Activated CD4-positive, alpha-beta T cell treated with anti-CD3 and anti-CD28 coated beads, Interleukin-10, Interleukin-2, amounts not matched to agents 100 ng/mL and 50 ng/mL, durations not matched to agents 16 hours and 8 hours (primary cell): ENCODE measurements at places on chromosomes 16 and 17.

GRCh38 chr16:89084814-89085612 is 8.6 kb upstream of the ACSF3 start:
- DNase-seq = no peak

DNA sequence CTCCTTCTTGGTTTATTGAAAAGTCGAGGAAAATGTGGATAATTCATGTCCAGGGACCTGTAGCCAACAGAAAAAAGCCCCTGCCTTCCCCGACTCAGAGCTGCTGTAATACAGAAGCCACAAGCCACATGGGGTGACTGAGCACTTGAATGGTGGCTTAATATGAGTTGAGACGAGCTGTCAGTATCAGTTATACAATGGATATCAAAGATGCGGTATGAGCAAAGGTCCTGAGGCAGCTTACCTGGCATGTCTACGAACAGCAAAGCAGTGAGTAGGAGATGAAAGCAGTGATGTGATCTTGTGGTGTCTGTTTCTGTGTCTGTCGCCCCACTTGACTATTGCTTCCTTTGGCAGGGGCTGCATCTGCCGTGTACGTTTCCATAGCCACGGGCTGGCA is 12.2 kb upstream of the RMI2 start:
- no peak for DNase-seq

DNA sequence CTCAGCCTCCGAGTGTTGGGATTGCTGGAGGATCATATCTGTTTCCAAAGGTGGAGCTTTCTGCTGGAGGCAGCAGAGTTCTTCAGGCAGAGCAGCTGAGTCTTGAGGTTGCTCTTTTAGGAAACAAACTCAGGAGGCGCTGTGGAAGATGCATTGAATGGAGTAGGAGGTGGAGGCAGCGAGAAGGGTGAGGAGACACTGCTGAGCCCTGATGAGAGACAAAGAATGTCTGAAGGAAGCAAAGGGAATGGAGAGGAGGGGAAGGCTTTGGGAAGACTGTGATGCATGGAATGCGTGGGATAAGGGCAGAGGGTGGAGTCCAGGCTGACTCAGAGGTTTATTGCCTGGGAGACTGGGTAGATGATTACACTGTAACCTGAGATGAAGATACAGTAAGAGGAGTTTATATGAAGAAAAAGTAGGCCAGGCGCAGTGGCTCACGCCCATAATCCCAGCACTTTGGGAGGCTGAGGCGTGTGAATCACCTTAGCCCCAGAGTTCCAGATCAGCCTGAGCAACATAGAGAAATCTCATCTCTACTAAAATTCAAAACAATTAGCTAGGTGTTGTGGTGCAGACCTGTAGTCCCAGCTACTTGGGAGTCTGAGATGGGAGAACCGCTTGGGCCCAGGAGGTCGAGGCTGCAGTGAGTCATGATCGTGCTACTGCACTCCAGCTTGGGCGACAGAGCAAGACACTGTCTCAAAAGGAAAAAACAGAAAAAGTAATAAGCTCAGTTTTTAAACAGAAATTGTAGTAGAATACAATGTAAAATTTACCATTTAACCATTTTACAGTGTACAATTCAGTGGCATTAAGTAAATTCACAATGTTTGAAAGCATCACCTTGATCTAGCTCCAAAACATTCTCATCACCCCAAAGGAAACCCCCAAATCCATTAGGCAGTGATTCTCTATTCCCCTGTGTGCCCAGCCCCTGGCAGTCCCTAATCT is 17.8 kb upstream of the TMEM219 start:
- no peak for DNase-seq

DNA sequence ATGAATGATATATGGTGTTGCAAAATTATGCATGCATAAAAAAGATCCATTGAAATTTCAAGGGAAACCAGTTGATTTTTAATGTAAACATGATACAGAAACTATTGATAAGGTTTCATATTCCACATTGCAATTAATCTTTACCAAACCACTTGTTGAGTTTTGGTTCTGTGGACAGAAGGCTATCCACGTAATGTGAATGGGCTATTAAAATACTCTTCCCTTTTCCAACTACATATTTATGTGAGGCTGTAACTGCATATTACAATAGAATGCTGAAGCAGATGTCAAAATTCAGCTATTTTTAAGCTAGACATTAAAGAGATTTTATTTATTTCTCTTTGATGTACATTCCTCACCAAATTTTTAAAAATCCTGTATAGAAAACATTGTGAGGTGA is 33.7 kb upstream of the VPS4A start:
- no peak for DNase-seq

- no peak for DNase-seq
Measured at GRCh38 chr17:45577571-45578279, 87.2 kb upstream of the PLEKHM1 start.

- DNase-seq = no peak
Measured at GRCh38 chr17:27593857-27594255, 37.1 kb upstream of the LGALS9 start.

- DNase-seq = no peak
Measured at GRCh38 chr17:74359916-74360315, 1.8 kb downstream of the BTBD17 start.

GRCh38 chr17:58156839-58157803 is 8.9 kb downstream of the OR4D1 start:
- peak; percentile 63 for DNase-seq

DNA sequence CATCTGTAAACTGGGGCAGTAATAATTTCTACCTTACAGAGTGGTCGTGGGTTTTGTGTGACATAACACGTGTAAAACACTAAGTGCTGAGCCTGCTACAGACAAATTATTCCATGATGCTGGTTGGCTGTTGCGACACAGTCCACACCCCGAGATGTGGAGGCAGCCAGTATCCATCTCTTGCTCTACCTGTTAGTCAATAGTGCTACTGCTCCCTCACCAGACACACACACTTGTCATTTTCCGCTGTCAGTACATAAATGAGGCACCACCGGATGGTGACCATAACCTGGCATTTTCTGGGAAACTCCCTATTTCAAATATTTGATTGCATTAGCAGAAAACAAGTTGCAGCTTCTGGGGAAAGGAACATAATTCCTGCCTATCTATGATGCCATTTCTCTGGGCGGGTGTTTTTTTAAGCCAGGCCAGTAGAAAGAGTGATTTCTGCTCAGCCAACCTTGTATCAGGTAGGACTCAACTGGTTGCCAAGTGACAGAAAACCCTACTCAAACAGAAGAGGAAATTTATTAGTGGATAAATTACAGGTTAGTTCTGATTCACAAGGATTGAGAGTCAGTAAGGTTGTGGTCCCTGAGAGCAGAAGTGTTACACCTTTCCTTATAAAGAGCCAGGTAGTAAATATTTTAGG is 24.1 kb downstream of the DNAJA2 start:
- DNase-seq = peak; percentile 88

DNA sequence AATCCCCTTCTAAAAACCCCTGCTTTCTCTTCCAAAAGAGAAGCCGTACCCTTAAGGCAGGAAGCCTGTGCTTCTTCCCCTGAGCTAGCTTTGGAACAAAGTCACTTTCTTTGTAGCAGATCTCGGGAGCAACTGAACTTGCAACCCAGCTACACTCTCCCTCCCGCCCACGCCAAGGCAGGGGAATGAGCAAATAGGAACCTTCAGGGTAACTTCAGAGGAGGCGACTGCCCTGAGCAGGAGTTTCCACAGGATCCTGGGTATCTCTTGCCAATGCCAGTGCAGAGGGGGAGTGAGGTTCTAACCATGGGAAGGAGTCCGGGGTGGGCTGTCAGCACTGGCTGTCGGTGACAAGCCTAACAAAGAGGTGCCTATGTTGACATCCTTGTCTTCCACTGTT is 5.9 kb upstream of the PIRT start:
- DNase-seq = no peak

DNA sequence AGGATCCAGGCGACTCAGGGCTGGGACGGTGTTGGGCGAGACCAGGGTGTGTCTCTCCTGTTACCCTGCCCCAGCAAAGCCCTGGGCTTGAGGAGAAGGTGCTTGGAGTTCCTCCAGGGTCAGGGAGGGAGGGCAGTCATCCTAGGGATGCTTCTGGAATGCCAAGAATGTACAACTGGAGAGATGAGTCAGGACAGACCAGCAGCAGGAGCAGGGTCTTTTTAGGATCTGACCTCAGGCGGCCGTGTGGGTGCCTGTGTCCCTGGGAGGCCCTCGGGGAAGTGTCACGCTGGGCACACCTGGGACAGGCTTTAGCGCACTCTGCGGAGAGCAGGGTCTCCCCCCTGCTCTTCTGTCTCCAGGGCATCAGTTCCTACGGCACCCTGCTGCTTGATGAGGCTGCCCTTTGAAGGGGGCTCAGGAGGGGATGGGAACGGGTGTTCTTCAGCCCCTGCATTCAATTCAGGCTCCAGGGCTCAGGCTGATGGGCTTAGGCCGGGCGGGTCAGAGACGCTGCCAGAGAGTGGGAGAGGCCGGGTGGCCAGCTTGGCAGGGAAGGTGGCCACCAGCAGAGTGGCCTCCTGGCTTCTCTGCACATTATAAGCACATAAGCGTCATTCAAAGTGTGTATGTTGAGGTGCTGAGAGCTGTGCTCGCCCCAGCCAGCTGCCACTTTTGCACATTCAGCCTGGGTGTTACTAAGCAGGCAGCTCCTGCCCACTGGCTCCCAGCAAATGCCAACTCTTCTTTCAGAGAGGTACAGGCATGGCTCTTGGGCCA is 8.4 kb upstream of the MTSS2 start:
- no peak for DNase-seq

DNA sequence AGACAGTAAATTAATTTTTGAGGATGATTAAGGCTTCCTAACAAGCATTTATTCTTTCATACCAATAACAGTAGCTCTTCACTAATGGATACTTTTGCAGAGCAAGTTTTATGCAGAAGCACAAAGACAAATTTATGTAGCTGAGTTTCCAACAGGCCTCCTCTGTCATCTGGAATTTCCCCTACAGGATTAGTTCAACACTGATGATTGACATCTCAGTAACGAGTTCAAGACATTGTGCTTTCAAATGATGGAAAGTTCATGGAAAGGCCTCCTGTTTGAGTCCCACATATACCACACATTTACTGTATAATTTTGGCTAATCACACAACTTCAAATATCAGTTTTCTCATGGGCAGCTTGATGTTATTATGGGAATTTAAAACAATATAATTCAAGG is 40.6 kb downstream of the ABCA10 start:
- DNase-seq = no peak

DNA sequence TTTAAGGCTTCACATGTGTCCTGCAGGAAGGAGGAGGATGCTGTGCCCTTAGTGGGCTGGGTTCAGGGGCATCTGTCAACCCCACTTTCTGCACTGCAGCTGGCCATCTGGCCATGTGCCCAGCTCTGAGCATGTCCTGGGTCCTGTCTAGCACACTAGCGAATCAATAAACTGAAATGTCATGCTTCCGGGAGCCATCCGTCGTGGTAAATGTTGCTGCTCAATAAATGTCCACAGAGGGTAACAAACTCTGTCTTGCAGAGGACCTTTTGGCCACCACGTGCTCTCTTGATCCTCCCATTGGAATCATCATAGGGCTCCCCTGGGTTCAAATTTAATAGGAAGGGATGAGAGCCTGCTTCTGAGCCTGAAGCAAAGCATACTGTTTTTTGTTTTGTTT is 168.6 kb upstream of the PIRT start:
- DNase-seq = no peak

GRCh38 chr16:14434860-14435259 is 195.2 kb downstream of the PARN start:
- DNase-seq = no peak

GRCh38 chr17:42883802-42884558 is 16.6 kb upstream of the G6PC1 start:
- DNase-seq = no peak

- no peak for DNase-seq
Measured at GRCh38 chr16:30743716-30744115, 4.5 kb upstream of the PHKG2 start.

- no peak for DNase-seq
Measured at GRCh38 chr16:18833707-18834505, 32.6 kb upstream of the ARL6IP1 start.

GRCh38 chr17:82440991-82441627 is 9.4 kb downstream of the CYBC1 start:
- DNase-seq = no peak

DNA sequence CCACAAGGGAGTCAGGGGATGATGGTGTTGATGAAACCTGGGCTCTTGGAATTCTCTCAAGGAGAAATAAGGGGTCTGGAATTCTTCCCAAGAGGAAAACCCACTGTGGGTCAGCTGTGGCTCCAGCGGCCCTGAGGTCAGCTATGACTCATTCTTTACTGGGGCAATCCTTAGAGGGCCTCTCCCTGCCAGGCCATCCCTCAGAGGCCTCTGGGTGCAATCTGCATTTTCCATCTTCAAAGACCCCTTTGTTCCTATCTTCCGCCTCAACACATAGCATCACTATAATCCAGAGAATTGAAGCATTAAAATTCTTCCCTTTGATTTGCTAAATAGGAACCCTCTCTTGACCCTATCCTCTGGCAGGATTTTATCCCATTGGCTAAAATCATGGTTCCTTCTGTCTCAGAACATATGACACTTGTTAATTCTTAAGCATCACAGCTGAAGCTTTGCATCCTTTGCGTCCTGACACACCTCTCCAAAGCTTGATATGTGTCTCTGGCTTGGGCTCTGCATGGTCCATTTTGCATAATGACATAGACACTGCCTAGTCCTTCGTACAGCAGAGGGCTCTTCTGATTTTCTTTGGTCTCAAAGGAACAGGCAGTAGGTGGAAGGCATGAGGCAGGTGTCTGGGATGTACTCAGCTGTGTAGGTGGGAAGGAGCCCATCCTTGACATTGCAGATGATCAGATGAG is 4.4 kb upstream of the KRT37 start:
- DNase-seq = no peak

DNA sequence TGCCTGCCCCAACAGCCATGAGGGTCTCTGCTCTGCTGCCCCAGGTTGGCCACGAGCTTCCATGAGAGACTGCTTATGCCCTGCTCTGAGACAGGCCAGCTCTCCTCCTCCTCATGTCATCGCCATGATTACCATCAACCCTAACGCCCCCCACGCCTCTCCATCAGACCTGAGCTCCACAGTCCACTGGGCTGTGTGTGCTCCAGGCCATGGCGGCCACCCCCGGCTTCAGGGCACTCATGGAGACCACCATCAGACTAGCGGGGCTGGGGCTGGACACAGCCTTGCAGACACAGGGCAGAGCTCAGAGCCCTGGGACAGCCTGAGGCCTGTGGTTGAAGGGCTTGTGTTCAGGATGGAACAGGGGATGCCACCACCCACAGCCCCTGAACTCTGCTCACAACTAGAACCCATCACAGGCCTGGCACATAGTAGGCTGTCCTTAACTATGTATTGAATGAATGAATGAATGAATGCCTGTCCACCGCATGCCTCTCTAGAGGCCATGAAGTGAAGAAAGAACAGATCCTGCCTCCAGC is 14.6 kb downstream of the CNGB1 start:
- no peak for DNase-seq

GRCh38 chr17:14156689-14157088 is 80.0 kb downstream of the CDRT15 start:
- DNase-seq = no peak
